HT-29 (cell line): ENCODE measurements at places on chromosomes 16 and 17.

DNA sequence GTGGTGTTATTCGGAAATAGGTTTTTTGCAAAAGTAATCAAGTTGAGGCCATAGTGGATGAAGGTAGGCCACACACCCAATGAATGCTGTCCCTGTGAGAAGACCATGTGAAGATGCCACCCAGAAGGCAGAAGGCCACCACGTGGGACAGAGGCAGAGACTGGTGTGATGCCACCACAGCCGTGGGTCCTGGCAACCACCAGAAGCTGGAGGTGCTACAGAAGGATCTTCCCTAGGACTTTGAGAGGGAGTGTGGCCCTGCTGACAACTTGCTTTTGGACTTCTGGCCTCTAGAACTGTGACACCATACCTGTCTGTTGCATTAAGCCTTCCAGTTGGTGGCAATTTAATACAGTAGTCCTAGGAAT, 49.3 kb downstream of the RMI2 start:
- DNase-seq, result no peak

DNA sequence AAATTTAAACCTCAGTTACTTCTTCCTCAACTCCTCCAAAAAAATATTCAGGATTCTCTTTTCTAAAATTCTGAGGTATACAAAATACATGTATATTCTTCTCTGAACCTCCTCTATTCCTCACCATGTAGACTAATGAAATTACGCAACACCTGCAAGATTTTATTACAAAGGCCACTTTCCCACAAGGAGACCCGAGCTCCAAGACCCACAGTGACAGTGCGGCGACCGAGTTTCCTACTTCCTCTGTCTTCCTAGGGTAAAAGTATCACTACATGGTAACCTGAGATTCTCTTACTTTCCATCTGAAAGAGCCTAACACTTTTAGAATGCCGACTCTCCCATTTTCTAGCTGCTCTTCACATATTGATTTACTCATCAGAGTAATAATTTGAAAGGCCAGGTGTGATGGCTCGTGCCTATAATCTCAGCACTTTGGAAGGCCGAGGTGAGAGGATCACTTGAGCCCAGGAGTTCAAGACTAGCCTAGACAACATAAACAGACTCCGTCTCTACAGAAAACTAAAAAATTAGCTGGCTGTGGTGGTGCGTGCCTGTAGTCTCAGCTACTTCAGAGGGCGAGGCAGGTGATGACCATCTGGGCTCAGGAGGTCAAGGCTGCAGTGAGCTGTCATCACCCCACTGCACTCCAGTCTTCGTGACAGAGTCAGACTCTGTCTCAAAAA, 35.7 kb downstream of the CYTH1 start:
- DNase-seq, result no peak

- DNase-seq, result no peak
Measured at GRCh38 chr17:48539177-48539576, 5.7 kb downstream of the HOXB2 start.

- DNase-seq, result no peak
Measured at GRCh38 chr16:87652799-87653198, 50.5 kb downstream of the JPH3 start.

- DNase-seq, result no peak
Measured at GRCh38 chr17:15119968-15120367, 145.2 kb downstream of the PMP22 start.

DNA sequence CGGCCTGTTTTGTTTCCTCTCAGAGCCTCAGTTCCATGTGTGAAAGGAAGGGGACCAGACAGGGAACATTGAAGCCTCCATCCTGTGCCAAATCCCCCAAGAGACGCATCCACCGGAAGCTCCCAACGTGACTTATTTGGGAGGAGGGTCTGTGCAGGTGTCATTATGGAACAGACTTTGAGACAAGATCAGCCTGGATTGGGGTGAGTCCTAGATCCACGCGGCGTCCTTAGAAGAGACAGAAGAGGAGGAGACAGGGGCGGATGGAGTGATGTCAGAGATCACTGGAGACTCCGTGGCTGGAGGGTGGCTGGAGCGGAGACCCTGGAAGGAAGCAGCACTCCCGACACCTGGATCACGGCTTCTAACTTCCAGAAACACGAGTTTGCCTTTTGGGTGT, 80.0 kb downstream of the KLHDC4 start:
- DNase-seq, result no peak

GRCh38 chr16:73048292-73049080, 558 bp upstream of the ZFHX3 start:
- DNase-seq, result peak; percentile 52
